ENCODE measurements at places on chromosomes 4 and X. TPM values are rescaled to one million over a fixed set of nuclear protein-coding genes. Genes with fewer than 3 reads are reported as not detected.

ATP1B4 gene
- total RNA-seq, result not detected

FAM13A gene
- total RNA-seq, result 3.4 TPM

MEPE gene
- not detected for total RNA-seq

TNMD gene
- total RNA-seq, result not detected

PLXNB3 gene
- not detected for total RNA-seq

NAT8L gene
- 0.34 TPM for total RNA-seq

TEC gene
- 8.3 TPM for total RNA-seq

GPRASP1 gene
- 22.5 TPM for total RNA-seq

PTCHD1 gene
- not detected for total RNA-seq

UGT2B10 gene
- total RNA-seq, result not detected

SERTM2 gene
- total RNA-seq, result not detected

MAGEC1 gene
- not detected for total RNA-seq

SRD5A3 gene
- 3.6 TPM for total RNA-seq

HTR2C gene
- total RNA-seq, result not detected

NLRP2B gene
- total RNA-seq, result not detected

TMPRSS11F gene
- total RNA-seq, result not detected

TMEM156 gene
- 59.9 TPM for total RNA-seq

MAGEA9B gene
- total RNA-seq, result not detected

IGFBP7 gene
- not detected for total RNA-seq

SUPT20HL1 gene
- not detected for total RNA-seq

PPARGC1A gene
- total RNA-seq, result not detected

NAP1L5 gene
- 1.2 TPM for total RNA-seq

SOWAHD gene
- total RNA-seq, result 14.9 TPM

SPANXA1 gene
- not detected for total RNA-seq
